ENCODE measurements at places on chromosomes 4 and X.

DNA sequence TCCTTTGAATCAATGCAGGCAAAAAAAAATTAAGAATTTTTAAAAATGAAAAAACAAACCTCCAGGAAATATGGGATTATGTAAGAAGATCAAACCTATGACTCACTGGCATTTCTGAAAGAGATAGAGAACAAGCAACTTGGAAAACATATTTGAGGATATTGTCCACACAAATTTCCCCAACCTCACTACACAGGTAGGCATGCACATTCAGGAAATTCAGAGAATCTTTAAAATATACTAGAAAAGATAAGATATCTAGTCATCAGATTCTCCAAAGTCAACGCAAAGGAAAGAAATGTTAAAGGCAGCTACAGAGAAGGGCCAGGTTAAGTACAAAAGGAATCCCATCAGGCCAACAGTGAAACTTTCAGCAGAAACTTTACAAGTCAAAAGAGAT is 85.6 kb downstream of the ANTXR2 start:
- no peak for DNase-seq

DNA sequence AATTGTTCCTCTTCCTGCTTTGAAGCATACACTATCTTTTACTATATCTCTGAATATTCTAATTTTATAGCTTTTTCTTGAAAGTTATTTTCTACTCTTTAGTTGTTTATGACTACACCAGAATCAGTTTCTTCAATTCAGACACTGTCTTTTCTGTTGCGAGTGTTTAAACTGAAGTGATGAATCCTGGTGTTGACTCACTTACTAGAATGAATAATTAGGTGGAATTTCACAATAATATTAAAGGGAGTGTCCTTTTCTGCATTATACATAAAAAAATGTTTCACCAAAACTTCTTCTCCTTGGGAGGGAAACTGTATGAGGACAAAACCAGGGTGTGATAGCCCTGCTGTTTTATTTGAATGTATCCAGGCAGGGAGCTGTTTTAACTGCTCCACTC is 1383.1 kb downstream of the C4orf33 start:
- no peak for DNase-seq

- no peak for DNase-seq
Observed at GRCh38 chr4:18691431-18692200, 670.1 kb upstream of the LCORL start.

DNA sequence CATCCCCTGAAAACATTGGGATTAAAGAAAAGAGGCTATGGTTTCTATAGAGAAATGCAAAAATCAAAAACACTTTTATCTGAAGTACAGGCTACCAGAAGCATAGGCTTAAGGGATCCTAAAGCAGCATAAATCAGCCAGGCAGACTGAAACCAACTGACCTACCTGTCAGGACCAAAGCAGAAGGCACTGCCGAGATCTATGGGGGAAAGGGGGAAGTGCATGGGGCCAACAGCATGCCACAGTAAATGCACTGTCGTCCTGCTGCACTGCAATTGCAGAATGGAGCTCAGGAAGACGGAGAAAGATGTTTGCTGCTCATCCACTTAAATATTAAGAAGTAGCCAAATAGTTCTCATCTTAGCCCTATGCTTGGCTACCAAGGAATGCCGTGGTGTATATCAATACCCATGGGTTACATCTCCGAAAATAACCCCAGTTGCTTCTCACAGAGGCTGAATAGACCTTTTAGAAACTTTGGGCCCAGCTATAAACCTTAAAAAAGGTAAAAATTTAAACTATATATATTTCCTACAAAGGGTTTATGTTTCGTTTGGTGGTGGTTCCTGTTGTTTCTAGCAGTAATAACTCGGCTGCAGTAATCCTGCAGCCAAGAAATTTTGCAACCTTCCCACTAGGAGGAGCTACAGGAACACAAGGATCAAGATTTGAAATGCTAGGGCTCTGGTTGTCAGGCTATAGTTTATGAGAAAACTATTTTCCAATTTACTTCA is 312.2 kb upstream of the DIAPH2 start:
- no peak for DNase-seq

- no peak for DNase-seq
Observed at GRCh38 chr4:27414887-27415731, 554.5 kb downstream of the STIM2 start.

- DNase-seq, result no peak
Observed at GRCh38 chr4:52511825-52512224, 147.3 kb downstream of the USP46 start.

Measured in HFF-Myc (cell line).